DMS79 (cell line): ENCODE measurements at places on chromosomes 7 and 10.

DNA sequence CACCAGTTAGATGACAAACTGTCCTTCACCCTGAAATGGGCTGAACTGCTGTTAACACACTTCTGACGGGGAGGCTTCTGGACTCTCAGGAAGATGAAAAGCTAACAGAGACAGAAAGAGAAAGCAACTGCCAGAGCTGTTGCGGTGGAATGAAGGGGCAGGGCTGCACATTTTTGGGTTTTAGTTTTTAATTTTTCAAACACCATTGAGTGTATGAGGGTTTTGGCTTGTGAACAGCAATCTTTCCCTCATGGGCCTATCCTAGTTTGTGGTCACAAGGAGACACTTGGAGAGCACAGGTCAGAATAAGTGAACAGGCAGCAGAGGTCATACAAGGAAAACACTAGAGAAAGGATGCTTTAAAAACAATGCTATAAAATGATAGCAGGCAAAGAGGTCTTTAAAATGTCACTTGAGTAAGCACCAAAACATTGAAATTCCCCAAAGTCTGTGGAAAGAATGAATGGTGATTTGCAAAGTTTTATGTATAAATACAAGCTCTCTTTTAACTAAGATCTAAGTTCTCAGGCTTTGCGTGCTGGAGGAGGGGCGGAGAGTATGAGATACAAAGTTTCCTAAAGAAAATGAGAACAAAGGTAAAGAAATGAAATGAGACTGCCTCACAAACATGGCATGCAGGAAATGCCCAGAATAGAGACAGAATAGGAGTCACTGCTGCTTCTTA, 101.4 kb upstream of the GLI3 start:
- DNase-seq: no peak

DNA sequence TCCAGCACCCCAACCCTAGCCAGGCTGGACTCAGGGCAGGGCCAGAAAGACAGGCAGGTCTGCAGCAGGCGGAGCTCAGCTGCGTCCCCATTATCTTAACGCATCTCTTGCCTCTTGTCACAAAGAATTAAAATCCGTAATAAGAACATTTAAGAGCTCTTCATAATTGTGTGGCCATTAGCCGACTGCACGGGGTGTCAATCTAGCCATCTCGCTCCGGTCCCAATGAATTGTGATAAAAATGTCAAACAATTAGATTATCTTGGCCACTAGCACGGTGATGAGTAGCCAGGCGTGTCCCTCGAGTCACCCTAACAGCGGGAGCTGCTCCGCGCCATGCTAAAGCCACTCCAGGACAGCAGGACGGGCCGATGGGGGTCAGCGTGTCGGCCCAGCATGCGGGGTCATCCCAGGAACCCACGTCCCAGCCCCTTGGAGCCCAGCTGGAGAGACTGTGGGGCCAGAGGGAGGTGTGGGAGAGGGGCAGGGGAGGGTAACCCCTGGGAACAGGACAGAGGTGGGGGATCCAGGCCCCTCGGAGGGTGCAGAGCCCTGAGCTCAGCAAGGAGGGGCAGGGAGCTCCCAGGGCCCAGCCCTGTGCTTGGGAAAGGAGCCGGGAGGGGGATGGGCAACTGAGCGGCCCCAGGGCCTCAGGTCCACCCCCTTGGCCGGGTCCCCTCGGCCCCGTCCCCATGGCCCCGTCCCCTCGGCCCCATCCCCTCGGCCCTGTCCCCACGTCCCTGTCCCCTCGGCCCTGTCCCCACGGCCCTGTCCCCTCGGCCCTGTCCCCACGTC, 17.7 kb upstream of the NKX6-2 start:
- no peak for DNase-seq

DNA sequence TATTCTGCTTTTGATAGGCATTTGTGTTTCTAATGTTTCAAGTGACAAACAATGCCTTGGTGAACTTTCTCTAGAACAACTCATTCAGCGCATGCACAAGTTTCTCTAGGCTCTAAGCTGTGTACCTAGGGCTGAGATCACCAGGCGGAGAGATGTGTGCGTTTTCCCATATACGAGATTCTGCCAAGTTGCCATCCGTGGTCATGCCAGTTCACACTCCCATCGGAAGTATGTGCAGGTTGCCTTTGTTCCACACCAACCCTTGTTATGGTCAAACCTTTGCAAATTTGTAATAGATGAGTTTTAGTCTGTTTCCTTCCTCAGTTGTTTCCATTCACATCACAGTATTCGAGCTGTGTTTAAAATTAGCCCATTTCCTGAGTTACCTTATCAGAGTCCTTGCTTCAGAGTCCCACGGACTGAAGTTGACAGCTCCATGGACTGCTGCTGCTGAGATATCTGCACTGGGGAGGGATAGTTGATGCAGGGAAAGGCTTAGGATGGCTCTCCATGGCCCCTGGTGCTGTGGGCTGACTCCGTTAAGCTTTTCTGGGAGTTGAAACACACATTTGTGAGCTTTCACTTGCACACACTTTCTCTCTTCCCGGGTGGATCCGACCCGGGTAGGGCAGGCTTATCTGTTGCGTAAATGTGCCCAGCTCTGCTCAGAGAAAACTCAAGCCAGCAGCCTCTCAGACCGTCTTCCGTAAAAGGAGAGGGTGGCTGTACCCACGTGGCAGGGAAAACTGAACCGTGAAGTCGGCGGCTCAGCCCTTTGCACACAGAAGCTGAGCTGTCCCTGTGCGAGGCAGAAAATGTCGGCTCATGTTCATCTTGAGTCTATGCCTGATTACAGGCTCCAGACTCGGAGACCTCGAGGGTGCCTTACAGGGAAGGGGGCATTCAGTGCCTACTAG, 49.4 kb downstream of the HK1 start:
- DNase-seq: peak; percentile 53

- no peak for DNase-seq
Measured at GRCh38 chr10:118238573-118239235, 103.4 kb downstream of the FAM204A start.

DNA sequence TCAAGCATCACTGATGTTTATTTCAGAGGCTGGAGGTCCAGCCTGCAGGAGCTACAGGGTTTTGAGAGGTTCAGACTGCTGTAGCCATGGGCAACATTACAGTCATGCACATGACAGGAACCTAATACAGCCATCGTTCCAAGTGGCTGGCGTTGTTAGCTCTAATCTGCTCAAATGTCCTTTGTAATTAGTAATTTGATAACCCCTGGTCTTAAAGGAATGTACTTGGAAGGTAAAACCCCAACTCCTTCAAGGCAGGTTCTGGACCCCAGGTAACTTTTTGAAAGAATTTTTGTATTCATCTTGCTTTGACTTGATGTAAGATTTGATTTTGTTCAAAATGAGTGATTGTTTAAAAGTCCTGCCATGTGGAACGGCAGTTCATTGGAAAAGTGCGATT, 34.7 kb upstream of the FOXI2 start:
- no peak for DNase-seq

- no peak for DNase-seq
Measured at GRCh38 chr10:106251573-106251972, 912.9 kb downstream of the SORCS1 start.

DNA sequence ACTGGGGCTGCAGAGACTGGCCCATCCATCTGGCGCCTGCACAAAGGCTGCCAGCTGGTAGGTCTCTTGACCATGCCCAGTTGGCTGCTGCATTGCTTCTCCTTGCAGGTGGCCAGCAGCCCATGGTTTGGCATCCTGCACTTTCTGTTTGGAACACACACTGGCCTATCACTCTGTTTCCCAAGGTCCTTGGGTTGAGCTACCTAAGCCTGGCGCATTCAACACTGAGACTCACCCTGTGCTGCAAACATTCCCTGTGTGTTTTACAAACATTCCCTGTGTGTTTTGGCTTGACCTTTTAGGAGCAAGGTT, 55.5 kb downstream of the TACR2 start:
- DNase-seq: no peak

GRCh38 chr7:42900842-42901241, 11.0 kb downstream of the C7orf25 start:
- DNase-seq: no peak

DNA sequence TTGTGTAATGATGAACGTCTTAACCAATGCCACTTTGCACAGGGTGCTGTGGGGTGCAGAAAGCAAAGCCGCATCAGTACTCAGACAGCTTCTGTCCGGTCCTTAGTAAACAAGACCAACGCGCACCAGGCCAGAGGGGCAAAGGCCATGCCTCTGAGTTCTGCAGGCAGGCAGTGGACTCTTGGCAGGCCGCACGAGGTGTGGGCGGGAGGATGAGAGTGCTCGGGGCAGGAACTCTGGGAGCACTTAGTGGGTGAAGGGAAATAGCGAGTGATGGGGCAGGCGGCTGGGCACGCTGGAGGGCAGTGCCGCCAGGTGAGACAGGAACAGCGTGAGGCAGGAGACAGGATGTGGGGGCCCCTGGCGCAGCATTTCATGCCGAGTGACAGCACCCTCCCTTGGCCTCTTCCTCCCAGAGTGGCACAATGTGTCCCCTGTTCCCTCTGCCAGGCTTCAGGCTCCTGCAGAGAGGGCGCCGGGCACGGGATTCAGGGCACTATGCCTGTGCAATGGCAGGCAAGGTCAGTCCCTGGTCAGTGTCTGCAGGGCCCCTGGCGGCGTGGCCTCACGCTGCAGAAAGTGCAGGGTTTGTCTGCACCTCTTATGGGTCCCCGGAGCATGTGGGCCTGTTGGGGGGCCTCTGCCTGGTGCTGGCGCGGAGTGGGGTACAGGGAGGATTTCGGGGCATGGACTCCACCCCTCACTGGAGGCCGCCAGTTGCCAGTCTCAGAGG, 60.4 kb downstream of the VIPR2 start:
- DNase-seq: no peak

DNA sequence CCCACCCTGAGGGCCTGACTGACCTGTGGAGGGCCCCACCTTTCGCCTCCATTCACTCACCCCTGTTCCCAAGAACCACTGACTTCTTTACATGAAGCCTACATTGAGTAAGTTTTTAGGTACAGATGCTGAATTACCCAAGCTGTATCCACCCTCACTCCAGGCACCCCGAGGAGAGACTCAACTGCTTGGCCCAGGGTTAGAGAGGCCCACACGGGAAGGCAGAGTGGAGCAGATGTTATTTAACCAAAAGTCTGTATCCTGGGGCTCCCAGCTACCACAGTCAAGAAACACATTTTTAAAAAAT, 213.1 kb upstream of the FRMD4A start:
- DNase-seq: no peak
